Cortex of kidney (tissue), 1 donor: ENCODE measurements at places on chromosomes 5 and 9.

DNA sequence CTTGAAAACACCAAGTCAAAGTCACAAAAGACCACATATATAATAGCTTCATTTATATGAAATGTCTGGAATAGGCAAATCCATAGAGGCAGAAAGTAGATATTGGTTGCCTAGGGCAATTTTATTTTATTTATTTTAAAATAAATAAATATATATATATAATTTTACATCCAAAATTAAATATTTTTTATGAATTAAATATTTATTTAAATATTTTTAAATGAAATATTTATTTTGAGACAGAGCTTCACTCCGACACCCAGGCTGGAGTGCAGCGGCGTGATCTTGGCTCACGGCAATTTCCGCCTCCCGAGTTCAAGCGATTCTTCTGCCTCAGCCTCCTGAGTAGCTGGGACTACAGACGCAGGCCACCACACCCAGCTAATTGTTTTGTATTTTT, 58.9 kb upstream of the ATG10 start:
- no peak for DNase-seq

GRCh38 chr9:14941501-14942405, 31.5 kb upstream of the FREM1 start:
- DNase-seq = no peak

DNA sequence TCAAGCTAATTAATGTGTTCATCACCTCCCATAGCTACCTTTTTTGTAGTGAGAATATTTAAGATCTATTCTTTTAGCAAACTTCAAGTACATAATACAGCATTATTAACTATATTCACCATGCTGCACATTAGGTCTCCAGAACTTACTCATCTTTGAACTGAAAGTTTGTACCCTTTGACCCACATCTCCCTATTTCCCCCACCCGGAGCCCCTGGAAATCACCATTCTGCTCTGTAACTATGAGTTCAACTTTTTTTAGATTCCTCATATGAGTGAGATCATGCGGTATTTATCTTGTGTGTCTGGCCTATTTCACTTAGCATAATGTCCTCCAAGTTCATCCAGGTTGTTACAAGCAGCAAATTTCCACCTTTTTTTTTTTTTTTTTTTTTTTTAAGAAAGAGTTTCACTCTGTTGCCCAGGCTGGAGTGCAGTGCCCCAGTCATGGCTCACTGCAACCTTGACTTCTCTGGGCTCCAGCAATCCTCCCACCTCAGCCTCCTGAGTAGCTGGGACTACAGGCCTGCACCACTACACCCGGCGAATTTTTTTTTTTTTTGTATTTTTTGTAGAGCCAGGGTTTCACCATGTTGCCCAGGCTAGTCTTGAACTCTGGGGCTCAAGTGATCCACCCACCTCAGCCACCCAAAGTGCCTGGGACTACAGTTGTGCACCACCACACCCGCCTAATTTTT, 100.4 kb upstream of the SAP30L start:
- no peak for DNase-seq

GRCh38 chr5:29547236-29547865, 1646.1 kb upstream of the CDH6 start:
- no peak for DNase-seq

DNA sequence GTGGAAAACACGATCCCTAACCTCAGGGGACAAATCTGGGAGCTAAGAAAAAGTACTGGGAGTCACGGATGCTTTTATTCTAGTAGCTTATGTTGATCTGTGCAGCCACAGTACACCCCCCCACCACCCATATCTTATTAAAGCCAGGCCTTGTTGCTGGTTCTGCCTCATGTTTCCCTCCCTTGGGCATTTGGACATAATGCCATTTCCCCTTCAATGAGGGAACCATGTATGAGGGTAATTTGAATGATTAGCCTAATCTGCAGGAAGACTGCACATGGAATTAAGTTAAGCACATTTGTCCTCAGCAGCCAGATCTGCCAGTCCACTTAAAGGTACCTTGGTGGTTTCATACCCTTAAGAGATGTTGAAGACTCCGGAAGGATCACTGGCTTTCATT, 102.0 kb downstream of the ARHGAP26 start:
- no peak for DNase-seq

- DNase-seq = no peak
Measured at GRCh38 chr5:146249801-146250200, 46.4 kb downstream of the RBM27 start.

DNA sequence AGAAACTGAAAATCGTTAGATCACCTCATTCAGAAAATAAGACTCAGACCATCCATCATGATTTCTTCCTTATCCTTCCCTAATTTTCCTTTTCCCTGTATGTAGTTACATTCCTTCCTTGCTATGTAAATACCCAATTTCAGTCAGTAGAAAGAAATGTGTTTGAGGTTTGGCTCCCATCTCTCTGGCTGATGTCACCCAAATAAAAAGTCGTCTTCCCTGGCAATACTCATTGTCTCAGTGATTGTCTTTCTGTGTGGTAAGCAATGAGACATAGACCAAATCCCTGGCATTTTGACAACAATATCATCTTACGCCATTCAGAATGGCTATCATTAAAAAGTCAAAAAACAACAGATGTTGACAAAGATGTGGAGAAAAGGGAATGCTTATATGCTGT, 303.9 kb upstream of the EDIL3 start:
- no peak for DNase-seq

DNA sequence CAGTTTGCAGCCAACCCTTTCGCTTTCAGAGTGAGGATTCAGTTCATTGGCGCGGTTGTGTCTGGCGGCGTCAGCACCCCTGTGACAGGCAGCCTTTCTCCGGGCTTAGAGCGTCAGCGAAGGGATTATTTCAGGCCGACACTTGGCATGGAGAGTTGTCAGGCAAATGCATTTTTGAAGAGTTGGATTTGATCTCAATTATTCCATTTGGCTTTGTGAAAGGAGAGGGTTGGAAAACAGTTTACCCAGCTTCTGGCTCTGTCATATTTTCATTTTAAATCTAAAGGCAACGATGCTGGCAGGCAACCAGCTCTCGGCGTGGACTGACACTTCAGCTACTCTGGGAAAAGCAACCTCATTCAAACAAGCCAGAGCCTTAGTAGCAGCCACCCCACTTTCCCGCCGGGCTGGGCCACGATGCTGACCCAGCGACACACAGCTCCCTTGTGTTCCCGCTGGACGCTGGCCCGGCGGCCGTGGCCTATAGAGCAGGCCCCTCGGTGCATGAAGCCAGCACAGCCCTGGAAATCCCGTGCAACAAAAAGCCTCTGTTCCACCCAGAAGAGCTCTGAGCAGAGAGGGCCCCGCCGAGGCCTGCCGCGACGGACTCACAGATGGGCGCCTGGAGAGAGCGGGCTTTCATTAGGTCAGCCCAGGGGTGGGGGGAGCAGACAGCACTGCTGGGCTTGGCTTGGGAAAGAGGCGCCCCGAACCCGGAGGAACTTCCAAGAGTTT, 28.9 kb upstream of the LPCAT1 start:
- no peak for DNase-seq

DNA sequence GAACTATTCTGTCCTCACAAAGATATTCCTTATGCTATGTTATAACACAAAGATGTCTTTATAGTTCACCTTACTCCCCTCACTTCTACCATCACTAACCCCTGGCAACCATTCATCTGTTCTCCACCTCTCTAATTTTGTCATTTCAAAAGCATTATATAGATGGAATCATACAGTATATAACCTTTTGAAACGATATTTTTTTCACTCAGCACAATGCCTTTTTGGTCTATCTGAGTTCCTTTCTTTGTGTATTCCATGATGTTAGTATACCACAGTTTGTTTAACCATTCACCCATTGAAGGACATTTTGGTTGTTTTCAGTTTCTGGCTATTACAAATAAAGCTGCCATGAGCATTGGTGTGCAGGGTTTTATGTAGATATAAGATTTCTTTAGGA, 35.8 kb upstream of the STOM start:
- DNase-seq = no peak

GRCh38 chr5:158286827-158287226, 427.9 kb upstream of the CLINT1 start:
- no peak for DNase-seq

DNA sequence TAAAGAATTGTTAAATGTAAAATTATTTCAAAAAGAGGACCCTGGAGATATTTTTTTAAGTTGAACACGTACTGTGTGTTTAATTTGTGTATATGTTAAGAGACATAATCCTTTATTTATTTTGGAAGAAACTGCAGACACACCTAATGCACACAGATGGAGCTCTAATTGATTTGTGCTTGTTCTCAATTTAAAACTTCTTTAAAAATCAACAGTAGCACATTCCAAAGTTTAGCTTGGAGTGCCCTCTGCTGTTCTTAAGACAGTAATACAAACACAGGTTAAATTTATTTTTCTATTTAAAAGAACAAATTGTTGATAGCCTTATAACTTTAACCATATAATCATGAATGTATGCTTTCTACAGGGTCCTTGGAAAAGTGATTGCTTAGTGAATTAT, 277.6 kb upstream of the ADAMTS16 start:
- no peak for DNase-seq

- no peak for DNase-seq
Measured at GRCh38 chr9:83154087-83154736, 91.3 kb upstream of the RASEF start.

- DNase-seq = no peak
Measured at GRCh38 chr5:94310833-94311232, 307.6 kb downstream of the KIAA0825 start.

DNA sequence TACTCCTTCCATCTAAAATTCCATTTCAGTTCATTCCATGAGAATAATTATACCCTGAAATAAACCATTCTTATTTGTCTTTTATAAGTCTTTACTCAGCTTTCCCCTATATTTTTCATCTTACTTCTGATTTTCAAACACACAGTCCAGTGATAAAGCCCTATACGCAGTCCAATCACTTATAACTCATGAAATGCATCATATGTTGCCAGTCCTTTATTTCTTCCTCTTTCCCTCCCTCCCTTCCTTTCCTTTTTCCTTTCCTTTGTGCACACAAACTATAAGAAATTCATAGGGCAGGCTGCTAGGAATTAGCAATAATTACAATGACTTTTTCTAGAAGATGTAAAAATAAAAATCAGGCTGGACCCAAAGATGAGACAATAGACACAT, 58.8 kb upstream of the RPS23 start:
- no peak for DNase-seq

GRCh38 chr9:106675780-106676179, 187.2 kb upstream of the ZNF462 start:
- DNase-seq = no peak

GRCh38 chr5:139912804-139913203, 117.2 kb downstream of the PSD2 start:
- no peak for DNase-seq

DNA sequence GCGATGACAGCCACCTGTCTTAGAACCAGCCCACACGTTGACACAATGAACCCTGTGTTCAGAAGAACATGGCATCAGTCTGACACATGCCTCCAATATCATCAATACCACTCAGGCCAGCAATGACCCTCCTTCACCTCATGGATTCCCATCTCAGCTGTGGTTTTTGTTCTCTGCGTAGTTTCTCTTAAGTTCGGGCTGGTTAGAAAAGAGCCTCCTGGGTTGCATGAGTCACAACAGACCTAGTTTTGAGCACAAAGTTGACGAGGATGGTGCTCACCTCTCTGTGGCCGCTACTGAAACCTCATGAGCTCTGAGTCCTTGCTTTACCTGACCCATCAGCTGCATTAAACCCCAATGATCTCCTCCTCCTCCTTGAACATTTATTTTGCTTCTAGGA, 299.9 kb downstream of the SPOCK1 start:
- DNase-seq = no peak

DNA sequence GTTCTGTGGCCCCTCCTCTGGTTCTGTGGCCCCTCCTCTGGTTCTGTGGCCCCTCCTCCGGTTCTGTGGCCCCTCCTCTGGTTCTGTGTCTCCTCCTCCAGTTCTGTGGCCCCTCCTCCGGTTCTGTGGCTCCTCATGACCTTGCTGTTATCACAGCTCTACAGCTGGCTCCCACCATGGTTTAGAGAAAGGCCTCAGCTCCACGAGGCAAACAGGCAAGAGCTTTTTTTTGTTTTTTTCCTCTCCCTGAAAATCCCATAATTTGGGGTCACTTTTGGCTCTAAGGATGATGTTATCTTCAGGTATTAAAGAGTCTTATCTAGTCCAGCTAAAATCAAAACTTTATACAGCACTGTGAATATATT, 31.8 kb downstream of the C5orf15 start:
- DNase-seq = no peak

DNA sequence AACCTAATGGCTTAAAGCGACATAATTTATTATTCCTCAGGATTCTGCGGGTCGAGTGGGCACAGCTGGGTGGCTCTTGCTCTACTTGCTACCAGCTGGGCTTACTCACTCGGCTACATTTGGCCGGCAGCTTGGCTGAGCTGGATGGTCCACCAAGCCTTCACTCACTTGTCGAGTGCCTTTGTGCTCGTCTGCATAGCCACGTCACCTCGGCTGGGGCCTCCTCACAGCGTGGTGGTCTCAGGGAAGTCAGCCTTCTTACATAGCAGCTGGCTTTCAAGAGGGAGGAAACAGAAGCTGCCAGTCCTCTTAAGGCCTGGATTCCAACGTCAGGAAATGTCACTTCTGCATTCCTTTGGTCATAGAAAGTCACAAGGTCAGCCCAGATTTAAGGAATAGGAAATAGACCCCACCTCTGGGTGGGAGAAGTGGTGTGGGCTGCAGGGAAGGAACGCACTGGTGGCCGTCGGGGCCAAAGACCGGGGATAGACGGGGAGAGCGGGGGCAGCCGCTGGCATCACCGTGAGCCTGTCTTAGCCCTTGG, 75.1 kb upstream of the RUFY1 start:
- no peak for DNase-seq

DNA sequence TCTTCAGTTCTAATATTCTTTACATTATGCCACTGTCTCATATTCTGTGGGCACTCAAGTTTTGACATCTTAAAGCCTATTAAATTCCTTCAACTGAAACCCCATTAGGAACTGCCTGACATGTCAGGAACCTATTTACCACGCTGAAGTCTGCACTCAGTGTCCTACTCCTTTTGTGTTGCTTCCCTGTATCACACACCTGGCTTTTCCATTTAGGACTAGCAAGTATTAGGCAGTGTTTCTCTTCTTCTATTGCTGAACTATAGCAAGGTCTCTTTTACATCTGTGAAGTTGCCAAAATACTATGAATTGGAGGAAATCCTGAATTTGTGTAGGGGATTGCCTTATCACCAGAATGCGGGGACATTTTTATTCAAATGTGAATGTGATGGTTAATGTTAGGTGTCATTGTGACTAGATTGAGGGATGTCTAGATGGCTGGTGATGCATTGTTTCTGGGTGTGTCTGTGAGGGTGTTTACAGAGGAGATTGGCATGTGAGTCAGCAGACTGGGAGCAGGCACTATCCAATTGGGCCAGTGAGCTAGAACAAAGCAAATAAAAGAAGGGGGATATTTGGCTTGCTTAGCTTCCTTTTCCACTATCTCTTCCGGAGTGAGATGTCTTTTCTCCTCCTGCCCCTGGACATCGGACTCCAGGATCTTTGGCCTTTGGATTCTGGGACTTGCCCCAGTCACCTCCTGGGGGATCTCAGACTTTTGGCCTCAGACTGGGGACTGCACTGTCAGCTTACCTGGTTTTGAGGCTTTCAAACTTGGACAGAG, 21.2 kb upstream of the VCAN start:
- DNase-seq = no peak

GRCh38 chr9:89417832-89418473, 80.0 kb downstream of the SEMA4D start:
- DNase-seq = no peak

GRCh38 chr9:89874351-89875321, 269.8 kb downstream of the GADD45G start:
- no peak for DNase-seq
